ENCODE measurements at places on chromosomes 12 and 14.

DNA sequence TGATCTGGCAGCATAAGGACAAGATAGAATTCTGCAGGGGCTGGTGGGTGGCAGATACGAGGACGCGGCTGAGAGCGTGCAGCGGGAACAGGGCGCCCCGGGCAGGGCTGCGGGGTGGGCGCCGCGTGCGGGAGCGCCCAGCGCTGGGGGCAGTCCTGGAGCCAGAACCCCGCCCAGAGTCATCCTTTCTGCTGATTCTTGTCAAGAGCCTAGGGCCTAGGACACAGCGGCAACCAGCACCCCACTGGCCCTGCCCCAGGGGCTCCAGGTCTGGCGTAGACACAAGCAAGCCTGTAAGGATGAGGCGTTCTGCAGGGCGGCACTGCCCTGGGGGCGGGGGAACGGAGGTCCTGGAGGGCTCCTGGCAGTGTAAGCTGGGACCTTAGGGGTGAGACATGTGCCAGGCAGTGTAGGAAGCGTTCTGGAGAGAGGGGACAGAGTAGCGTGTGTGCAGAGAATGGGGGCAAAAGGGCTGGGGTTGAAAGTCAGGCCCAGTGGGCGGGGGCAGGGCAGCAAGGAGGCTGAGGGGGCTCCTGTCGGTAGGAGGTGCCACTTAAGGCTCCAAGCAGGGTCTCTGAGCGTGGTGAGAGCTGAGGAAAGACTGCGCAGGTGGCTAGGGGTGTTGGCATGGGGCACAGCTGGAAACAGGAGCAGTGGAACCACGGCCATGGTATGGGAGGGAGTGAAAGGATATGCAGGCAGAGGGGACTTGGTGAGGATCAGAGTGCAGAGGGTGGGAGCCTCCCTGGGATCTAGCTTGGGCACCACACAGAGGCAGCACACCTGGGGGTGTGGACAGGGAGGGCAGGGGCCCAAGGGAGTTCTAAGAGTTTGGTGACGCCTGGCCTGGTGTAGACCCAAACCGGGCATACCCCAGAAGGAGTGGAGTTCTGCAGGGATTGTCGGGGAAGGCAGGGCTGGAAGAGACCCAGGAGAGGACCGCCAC is 845 bp upstream of the AHNAK2 start:
- DNase-seq, result no peak

- DNase-seq, result no peak
Measured at GRCh38 chr14:56774503-56774902, 35.8 kb downstream of the OTX2 start.

DNA sequence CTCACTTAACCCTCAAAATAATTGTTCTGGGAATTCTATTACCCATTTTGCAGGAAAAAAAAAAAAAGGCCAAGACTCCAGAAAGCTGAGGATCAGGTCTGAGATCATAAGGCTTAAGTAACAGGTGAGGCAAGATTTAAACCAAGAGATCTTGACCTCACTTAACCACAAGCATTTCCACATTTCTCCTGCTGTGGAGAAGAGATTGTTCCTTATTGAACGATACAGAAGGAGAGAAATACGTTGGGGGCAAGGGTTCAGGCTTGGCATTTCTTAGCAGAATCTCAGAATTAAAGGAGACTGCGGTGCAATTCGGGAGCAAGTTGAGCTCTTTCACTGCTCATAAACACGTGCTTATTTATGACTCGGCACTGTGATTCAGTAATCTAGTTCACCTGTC is 885.3 kb upstream of the TMEM132C start:
- no peak for DNase-seq

GRCh38 chr14:95137164-95137803 is 20.0 kb downstream of the DICER1 start:
- DNase-seq, result no peak

DNA sequence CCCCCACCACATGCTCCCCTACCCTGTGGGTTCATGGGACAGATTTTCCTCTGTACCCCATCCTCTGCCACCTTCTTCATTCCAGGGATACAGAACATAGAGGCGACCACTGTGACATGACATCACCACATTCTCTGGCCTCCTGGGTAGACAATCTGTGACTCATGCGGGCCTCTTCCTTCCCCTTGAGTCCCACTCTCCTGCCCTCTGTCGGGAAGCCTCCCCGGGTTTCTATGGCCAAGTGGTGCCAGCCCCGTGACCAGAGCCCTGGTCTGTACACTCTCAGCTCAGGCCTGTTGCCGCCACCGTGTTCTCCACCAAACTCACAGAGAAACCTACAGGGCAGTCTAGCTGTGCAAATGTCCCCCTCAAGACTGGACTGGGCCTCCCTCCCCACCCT is 8.0 kb downstream of the CLMN start:
- no peak for DNase-seq

- DNase-seq, result no peak
Measured at GRCh38 chr12:51511546-51512260, 79.3 kb upstream of the SCN8A start.

DNA sequence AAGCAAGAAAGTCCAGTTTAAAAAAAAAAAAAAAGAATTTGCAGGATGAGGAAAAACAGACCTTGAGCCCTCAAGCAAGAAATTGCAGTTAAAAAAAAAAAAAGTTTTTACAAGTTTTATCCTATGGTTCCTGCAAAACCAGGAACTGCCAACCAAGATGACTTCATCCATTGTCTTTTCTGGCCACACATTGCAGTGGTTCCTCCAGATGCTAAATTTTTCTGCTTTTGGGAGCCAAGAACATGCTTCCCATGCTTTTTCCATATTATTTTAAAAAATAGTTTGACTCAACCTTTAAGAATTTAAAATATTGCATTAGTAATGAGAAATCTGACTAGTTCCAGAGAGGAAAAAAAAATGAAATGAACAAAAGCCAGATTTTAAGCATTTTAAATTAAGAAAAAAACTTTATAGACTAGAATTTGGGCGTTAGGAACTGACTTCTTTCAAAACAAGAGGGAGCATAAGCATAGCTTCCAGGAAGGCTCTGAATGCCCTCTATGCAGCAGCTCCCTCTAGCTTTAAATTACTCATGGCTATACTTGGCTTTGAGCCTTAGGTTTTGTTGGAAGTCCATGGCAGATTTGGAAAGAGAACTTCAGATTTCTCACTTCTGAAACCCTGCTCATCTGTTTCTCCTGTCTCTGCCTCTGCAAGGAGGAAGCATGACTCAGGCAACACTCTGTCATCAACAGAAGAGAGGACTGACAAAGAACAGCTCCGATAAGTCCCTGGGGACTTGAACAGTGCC is 124.5 kb downstream of the GPR65 start:
- DNase-seq, result no peak

DNA sequence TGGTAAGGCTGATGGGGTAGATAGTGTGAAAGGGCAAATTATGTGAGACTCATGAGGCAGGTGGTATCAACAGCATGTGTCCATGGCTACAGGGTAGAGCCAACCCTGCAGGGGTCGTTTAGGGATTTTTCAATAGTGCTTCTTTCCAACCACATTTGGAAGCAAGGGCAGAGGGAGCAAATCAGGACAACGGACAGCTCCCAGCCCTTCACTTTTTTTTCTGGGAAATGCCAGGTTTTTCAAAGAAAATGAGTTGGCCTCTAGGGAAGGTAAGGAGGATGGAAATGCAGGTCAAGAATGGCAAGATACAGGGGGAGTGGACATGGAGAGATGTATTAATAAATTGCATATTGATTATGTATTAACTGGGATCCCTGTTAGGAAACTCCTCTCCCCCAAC is 4.9 kb upstream of the CMA1 start:
- DNase-seq, result no peak

DNA sequence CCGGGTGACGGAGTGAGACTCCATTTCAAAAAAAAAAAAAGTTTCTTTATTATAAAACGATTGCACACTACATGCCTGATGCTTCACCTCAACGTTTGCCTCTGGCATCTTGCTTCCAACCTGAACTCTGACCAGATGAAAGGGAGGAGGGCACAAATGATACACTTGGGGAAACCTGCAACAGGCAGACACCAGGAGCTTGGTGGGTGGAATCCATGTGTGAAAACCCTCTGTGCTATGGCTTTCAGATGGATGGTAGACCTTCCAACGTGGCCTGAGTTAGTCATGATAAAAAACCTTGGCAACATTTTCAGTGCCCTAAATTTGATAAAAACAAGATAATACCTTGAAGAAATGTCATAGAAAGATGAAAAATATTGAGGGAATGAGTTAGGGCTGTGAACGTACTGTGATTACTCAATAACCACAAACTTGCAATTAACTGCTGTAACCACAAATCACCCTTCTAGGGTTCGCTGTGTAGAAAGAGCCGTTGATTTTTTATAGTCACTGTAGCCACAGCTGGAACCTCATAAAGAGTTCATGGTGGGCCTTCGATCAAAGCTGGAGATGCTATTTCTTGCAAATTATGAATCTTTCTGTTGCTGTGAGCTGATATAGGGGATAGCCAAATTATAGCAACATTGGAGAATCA is 26.1 kb upstream of the GZMB start:
- no peak for DNase-seq

GRCh38 chr14:90577661-90578282 is 180.9 kb downstream of the CALM1 start:
- DNase-seq, result no peak

GRCh38 chr14:86683561-86683960 is 1153.6 kb downstream of the FLRT2 start:
- DNase-seq, result no peak

DNA sequence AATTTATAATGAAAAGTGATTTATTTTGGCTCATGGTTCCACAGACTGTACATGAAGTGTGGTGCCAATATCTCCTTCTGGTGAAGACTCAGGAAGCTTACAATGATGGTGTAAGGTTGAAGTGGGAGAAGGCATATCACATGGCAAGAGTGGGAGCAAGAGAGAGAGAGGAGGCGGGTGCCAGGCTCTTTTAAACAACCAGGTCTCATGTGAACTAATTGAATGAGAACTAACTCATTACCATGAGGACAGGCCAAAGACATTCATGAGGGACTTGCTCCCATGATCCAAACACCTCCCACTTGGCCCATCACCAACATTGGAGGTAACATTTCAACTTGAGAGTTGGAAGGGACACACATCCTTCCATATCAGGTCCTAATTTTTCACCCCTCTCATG is 155.2 kb downstream of the SLC38A4 start:
- no peak for DNase-seq

DNA sequence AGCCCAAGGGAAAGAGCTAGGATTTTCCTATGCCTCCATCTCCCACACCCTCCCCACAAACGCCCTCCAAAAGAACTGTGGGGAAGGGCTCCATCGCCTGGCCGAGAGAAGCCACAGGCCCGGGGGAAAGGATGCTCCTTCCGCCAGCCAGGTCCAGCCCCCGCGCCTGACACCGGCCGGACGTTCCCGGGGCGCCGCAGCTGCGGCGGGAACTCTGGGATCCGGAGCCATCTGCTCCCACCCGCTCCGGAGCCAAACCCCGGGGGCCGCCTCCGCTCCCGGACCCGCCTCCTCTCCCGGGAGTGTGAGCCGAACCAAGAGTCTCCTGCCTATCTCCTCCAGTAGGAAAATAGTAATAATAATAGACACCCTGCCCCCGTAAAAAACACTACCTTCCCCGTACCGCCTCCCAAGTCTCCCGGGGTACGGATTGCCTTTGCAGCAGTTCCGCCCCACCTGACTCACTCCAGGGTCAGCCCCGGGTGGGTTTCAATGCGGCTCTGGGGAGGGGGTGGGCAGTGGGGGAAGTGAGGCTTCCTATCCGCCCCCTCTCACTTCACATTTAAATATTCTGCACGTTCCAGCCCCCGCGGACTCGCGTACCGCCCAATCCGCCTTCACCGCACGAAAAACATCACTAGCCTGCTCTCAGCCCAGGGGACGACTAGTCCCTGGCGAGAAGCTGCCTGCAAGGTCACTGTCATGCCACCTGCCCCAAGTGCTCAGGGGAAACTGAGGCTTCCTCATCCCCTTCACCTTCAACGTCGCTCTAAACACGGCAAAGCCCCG is 2.4 kb downstream of the AGAP2 start:
- DNase-seq, result no peak

DNA sequence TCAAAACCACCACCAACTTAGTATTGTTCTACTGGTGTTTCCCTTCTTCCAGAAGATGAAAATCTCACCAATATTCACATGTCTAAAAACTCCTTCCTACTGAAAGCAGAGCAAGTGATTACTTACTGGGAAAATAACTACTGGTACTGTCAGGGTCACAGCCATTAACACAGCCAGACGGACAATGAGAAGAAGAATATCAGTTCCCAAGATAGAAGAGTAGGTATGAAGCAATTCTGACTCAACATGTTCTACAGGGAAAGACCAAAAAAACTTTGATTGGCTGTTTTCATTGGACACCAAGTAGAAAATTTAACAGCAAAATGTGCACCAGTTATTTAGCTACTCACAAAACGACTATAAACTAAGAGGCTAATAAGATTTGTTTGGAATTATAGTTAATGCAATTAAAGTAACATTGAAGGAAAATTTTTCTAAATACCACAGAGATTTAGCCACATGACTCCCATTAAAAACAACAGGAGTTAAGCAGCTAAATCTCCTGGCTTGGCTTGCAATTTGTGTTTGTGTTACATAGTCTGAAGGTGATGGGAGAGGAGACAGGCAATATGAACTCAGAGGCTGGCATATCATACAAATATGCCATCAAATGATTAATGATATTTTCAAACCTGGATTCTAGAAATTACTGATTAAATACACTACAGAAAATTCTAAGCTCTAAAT is 9.5 kb downstream of the SLC38A2 start:
- no peak for DNase-seq

DNA sequence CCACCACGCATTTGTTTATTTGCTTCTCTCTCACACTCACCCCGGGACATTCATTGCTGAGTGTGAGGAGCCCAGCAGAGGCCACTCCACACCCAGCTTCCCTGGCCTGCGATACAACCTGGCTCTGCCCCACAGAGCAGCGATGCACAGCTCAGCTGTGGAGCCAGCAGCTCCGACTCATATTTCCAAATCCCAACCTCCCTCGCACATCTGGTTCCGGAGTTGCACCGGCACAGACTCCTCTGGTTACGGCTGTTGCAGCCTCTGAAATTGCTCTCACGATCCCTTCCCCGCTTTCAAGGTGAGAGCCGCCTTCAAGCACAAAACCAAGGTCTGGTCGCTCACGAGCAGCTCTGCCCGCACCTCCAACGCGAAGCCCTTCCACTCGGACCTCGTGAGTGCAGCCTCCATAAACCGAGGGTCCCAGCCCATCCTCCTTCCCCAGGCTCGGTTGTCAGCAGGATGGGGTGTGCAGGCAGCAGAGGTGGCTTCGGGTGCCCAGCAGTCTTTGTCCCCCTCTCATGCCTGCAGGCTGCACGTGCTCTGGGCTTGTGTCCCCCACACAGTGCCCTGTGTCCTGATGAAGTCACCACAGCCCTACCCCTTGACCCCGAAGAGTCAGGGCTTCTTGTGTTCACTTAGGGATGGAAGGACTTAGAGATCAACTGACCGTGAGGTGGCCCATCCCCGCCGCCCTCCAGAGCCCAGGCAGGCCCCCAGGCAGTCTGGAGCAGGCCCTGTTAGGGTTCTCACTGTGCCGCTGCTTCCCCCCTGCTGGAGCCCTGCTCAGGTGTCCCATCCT is 184.3 kb downstream of the ADGRD1 start:
- DNase-seq, result no peak
